ENCODE measurements at places on chromosomes 13 and 19.
A peak's percentile ranks its signal among the peaks of the same experiment; 100 is the strongest.

DNA sequence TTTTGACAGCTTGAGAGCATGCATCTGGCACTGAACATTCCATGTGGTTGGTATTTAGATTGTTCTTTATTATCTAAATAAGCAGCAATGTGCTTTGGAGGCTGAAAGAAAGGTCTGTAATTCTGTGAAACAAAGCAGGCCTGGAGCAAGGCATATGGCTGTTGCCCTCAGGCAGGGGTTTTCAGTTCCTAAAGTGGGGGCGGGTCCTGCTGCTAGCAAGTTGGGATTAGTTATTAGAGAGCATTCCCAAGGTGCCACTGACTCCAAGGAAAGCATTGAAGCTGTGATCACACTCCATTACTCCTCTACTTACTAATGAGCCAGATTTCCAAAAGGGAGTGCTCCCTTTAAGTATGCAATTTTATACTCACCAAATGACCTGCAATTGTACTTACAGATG lies 432.2 kb downstream of the OLFM4 start:
- H3K4me1 ChIP-seq = no peaks in the 10 kb centered on the region
- H3K4me3 ChIP-seq = no peak overlapping the region
- no peaks in the 10 kb centered on the region for H3K27me3 ChIP-seq
- no peak overlapping the region for H3K27ac ChIP-seq
- H3K36me3 ChIP-seq = no peaks in the 10 kb centered on the region

DNA sequence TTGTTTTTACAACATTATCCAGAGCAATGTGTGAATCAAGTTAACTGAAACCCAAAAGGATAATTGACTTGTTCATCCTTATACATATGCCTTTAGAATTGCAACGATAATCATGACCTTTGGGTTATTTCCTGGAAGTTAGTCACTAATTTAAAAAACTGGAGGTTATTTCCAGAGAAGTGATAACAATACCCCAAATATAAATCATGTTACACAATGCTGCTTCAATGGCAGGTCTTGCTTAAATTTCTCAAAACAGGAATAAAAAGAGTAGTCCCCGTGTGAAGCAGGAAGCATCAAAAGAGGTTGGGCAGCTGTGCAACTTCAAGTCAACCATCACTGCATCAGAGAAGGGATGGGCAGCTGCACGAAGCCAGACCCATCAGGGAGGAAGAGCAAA lies 134.4 kb downstream of the EFNB2 start:
- no peaks in the 10 kb centered on the region for H3K36me3 ChIP-seq
- H3K4me3 ChIP-seq = no peak overlapping the region
- no peaks in the 10 kb centered on the region for H3K27me3 ChIP-seq
- no peak for DNase-seq
- no peak overlapping the region for H3K27ac ChIP-seq
- H3K4me1 ChIP-seq = no peaks in the 10 kb centered on the region

- no peaks in the 10 kb centered on the region for H3K36me3 ChIP-seq
- no peaks in the 10 kb centered on the region for H3K27me3 ChIP-seq
- no peak overlapping the region for H3K27ac ChIP-seq
- no peaks in the 10 kb centered on the region for H3K4me1 ChIP-seq
- DNase-seq = no peak
Observed at GRCh38 chr13:65844266-65844841, 1385.8 kb downstream of the PCDH9 start.

DNA sequence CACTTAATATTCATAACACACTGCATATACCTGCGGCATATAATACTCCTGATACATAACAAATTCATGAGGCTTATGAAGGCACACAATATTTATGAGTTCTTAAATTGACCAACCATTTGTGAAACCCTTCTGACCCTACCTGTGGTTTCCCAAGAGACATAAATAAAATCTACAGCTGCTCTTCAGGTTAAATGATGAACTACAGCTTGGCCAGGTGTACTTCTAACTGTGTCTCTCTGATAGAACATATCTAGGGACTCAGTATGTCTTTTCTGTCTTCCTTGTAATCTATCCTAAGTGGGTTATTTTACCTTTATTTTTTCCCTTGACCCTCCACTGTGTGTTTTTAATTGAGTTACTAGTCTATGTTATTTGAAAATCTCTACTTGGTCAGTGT lies 189.9 kb upstream of the UFM1 start:
- no peaks in the 10 kb centered on the region for H3K36me3 ChIP-seq
- H3K4me1 ChIP-seq = no peaks in the 10 kb centered on the region
- no peak for DNase-seq

DNA sequence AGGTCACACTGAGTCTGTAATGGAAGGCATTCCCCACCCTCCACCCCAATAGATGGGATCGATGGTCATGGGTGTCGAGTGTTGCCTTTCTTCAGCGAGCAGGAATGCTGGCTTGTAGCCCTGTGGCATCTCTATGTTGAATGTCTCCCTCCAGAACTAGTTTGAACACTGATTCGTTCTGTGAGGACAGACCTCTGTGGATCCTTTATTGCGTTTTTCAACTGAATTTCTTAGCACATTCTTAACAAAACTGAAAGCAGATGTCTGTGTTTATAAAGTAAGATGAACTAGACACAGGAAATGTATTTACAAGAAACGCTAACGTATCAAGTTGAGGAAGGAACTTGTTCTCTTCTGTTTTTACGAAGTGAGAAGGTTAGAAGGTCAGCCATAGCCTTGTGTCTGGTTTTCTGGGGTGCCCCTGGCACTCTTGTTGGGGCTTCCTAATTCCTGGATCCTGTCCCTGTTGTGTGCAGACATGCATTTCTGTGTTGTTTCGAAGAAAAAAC lies 36.8 kb upstream of the TM9SF2 start:
- no peak overlapping the region for H3K4me3 ChIP-seq
- no peaks in the 10 kb centered on the region for H3K36me3 ChIP-seq
- H3K27me3 ChIP-seq = no peaks in the 10 kb centered on the region
- DNase-seq = no peak
- H3K4me1 ChIP-seq = no peaks in the 10 kb centered on the region

- peak; percentile 66 for DNase-seq
- H3K27ac ChIP-seq = peak within 1 kb of the TSS; percentile 75
- peak within 1 kb of the TSS; percentile 95 for H3K4me3 ChIP-seq
- peaks cover 3% of the 10 kb centered on the region for H3K4me1 ChIP-seq
- no peaks in the 10 kb centered on the region for H3K27me3 ChIP-seq
Observed at GRCh38 chr13:49585220-49586157, at the start of gene RCBTB1. TSS of gene RCBTB1 (minus strand) at chr13:49585558. CDS start at chr13:49567279, 18,279 bp downstream.

GRCh38 chr13:113791226-113791625 lies 32.2 kb downstream of the TMEM255B start:
- H3K4me3 ChIP-seq = no peak overlapping the region
- H3K27me3 ChIP-seq = no peaks in the 10 kb centered on the region
- no peaks in the 10 kb centered on the region for H3K36me3 ChIP-seq
- DNase-seq = no peak
- H3K27ac ChIP-seq = no peak overlapping the region

DNA sequence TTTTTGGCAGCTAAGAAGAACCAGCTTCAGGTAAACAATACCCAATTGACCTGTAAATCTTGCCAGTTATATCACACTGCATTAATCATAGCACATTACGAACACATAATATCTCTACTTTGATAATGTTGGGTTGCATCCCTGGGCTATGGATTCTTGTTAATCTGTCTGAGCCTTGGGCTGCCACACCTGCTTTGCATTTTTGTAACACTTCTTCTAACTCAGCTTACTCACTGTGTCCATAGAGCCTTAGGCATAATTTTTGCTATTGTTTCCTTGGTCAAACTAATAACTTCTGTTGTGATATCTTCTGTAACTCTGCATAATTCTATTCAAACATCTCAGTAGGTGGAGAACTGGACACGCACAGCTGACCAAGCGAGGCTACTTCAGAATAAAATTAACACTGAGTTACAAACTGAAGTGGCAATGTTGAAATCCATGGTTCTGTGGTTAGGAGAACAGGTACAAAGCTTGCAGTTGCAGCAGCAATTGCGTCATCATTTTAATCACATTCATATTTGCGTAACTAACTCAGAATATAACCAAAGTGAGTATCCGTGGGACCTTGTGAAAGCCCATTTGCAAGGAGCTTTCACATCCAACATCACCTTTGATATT lies 6.4 kb downstream of the ZNF350 start:
- H3K4me3 ChIP-seq = no peak overlapping the region
- no peaks in the 10 kb centered on the region for H3K27me3 ChIP-seq
- H3K4me1 ChIP-seq = no peaks in the 10 kb centered on the region
- no peak for DNase-seq
- H3K36me3 ChIP-seq = no peaks in the 10 kb centered on the region

- H3K27ac ChIP-seq = no peak overlapping the region
- no peak for DNase-seq
- peaks cover 3% of the 10 kb centered on the region for H3K4me1 ChIP-seq
- H3K27me3 ChIP-seq = no peaks in the 10 kb centered on the region
Observed at GRCh38 chr19:44142059-44142433, 692 bp downstream of the ZNF234 start.

DNA sequence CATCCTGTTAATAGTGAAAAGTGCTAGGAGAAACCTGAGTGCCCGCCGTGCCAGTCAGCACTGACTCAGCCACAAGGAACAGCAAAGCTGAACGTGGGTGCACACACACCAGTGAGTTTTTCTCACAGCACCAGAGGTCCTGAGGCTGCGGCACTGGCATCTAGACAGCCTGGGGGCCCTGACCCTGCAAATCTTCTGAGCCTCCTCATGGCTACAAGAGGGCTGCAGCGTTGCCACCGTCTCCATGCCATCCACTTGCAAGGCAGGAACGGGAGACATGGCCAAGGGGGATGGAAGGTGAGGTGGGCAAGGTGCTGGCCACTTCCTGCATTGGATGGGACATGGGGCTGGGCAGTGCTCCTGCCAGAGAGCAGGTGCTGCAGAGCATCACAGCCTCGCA lies 211.2 kb upstream of the SOX1 start:
- no peak for DNase-seq
- no peak overlapping the region for H3K4me3 ChIP-seq
- no peak overlapping the region for H3K27ac ChIP-seq
- no peaks in the 10 kb centered on the region for H3K36me3 ChIP-seq
- H3K27me3 ChIP-seq = no peaks in the 10 kb centered on the region
- H3K4me1 ChIP-seq = no peaks in the 10 kb centered on the region

DNA sequence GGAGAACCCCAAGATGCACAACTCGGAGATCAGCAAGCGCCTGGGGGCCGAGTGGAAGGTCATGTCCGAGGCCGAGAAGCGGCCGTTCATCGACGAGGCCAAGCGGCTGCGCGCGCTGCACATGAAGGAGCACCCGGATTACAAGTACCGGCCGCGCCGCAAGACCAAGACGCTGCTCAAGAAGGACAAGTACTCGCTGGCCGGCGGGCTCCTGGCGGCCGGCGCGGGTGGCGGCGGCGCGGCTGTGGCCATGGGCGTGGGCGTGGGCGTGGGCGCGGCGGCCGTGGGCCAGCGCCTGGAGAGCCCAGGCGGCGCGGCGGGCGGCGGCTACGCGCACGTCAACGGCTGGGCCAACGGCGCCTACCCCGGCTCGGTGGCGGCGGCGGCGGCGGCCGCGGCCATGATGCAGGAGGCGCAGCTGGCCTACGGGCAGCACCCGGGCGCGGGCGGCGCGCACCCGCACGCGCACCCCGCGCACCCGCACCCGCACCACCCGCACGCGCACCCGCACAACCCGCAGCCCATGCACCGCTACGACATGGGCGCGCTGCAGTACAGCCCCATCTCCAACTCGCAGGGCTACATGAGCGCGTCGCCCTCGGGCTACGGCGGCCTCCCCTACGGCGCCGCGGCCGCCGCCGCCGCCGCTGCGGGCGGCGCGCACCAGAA lies 1.1 kb downstream of the SOX1 start:
- no peak for DNase-seq
- H3K27ac ChIP-seq = no peak overlapping the region

Data from ovary (tissue), 10 donors.